ENCODE measurements at places on chromosomes 2 and 18.
A peak's percentile ranks its signal among the peaks of the same experiment; 100 is the strongest.

DNA sequence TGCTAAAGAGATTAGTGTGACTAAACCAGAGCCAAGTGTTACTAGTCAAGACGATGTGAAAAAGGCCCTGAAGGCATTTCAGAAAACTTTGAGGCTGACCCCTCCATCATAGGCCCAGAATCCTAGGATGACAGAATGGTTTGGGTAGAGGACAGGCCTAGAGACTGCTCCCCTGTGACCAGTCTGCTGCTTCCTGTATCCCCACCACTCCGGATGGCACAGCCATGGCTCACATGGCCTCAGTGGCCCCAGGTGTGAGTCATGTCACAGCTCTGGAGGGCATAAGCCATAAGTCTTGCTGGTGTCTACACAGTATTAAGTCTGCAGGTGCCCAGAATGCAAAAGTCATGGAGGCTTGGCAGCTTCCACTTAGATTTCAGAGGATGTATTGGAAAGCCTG, 12.4 kb upstream of the STAT1 start:
- no peak for DNase-seq

GRCh38 chr2:235201756-235202155, 249.9 kb downstream of the SH3BP4 start:
- DNase-seq = no peak

DNA sequence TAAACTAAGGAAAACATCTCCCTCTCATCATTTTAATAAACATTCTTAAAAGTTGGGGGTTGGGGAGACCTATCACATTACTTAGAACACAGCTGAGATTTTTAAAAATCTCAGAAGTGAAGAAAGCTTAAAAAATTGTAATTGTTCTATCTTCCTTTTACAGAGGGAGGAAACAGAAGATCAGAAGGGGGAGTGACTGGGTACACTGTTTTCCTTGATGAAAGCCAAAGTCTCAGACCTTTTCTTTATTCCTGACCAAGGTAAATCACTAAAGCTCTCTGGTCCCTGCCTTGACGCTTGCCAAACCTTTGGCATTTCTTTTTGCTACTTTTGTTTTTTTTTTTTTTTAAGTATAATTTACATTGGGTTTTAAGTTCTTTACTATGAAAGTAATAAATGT, 85.0 kb upstream of the DTNB start:
- no peak for DNase-seq

DNA sequence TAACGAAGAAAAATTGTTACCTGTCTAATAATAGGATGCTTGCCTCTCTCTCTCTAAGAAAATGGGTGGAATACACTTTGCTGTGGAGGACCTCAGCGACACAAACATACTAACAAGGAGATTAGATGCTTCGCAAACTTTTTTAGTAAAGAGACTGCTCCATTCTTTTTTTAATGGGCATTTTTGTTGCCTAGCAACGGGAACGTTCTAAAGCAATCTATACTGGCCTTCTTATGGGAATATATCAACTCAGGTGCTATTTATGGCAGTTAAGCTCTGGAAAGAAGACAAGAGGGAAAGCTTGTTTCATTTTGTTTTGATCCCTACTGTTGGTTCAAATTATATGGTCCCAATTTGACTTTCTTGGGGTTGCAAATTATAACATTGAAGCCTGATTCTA, 86.8 kb upstream of the CBLN2 start:
- DNase-seq = no peak

- DNase-seq = no peak
These were observed 86.0 kb downstream of the DTNA start for GRCh38 chr18:34796035-34796657.

GRCh38 chr2:15730545-15731212, 139.0 kb downstream of the DDX1 start:
- peak; percentile 86 for DNase-seq

- DNase-seq = peak; percentile 85
These were observed 28.6 kb downstream of the TEX44 start for GRCh38 chr2:231621051-231621879.

- no peak for DNase-seq
These were observed 245.0 kb downstream of the ACKR3 start for GRCh38 chr2:236814593-236814992.

GRCh38 chr2:232113821-232114220, 152.3 kb downstream of the DIS3L2 start:
- no peak for DNase-seq

DNA sequence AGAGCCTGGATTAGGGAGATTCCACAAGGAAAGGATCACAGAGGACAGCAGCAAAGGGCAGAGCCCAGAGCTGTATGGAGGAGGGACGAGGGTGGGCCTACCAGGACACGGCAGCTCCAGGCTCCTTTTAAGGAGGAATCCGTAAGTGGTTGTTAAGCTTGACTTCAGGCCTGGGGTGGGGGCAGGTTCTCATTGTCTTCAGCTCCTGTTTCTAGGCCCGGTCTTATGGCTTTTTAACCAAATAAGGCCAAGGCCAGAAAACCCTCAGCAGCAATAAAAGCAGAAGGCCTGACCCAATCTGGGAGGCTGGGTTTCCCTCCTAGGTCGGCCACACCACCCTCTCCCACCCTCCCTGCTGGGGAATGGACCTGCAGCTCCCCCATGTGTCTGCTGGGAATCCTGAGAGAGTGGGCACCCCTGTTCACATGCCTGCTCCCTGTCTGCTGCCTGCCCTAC, 111.2 kb downstream of the PLB1 start:
- DNase-seq = no peak

DNA sequence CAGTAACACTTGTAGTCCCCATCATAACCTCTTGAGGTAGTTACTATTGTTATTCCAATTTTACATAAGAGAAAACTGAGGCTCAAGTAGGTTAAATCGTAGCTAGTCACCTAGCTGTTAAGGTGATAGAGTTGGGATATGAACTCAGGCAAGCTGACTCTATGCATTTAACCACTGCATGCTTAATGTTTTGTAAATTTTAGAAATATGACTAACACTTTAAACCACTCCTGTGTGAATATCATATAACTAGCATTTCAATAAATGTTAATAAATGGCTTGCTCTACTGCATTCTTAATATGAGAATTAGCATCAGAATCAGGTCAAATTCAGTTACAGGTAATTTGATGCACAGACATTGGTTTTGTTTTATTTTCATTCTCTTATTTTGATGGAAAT, 35.6 kb upstream of the CREB1 start:
- no peak for DNase-seq

DNA sequence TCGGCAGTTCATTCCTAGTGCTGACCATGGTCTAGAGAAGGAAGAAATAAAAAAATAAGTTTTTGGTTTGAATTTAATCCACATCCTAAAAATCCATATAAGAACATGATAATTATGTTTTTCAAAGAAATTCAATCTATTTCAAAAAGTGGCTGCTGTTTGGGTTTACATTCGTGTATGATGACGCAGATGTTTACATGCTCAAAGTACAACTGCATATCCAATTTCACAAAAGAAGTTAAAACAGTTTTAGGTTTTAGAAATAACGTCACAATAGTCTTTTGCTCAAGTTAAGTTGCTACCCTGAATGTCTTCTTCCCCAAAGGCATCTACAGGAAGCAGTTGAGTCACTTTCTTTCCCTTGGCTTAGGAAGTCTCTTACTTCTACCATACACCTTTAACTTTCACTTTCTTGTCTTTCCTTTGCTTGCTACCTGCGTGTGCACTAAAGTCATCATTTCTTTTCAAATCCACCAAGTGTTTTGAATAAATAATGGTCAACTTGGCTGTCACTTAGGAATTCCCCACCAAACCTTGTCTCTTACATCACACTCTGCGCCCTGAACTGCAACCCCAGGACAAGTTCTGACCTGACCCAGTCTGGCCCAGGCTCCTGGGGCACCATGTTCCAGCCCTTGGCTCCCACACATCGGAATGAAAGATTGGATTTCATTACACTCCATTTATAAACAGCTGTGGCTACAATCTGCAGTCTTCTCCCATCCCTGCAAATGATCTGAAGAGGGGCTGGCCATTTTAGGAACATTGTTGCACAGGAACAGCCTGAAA, 28.4 kb downstream of the FAM237A start:
- DNase-seq = no peak

Measured in breast epithelium (tissue), 4 donors.